ENCODE measurements at places on chromosomes 16 and 17. TPM values are rescaled to one million over a fixed set of nuclear protein-coding genes. Genes with fewer than 3 reads are reported as not detected.

DNA sequence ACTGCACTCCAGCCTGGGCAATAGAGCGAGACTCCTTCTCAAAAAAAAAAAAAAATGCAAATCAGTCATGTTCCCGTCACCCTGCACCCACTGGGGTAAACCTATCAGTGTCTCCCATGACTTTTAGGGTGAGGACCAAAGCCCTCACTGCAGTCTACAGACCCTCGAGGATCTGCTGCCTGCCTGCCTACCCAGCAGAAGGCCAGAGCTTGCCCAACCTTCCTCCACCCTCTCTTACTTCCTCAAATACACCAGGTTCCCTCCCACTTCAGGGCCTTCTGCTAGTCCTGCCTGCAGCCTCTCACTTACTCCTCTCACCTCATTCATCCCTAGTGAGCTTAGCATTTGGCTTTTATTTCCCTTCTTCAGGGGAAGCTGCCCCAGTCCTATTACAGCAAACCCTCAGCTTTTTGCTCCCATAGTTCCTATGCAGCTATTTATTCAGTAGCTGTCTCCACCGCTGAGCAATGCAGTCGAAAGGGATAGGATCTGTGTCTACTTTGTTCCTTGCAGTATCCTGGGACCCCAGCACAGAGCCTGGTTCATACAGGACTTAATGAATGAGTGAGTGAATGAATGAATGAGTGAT, 17.8 kb upstream of the TOB1 start:
- H3K4me1 ChIP-seq: no peaks in the 10 kb centered on the region
- H3K4me3 ChIP-seq: no peak overlapping the region
- no peak for DNase-seq

NT5M gene
- 1.1 TPM for total RNA-seq

- peaks cover 100% of the 10 kb centered on the region for H3K36me3 ChIP-seq
- H3K4me1 ChIP-seq: no peaks in the 10 kb centered on the region
- no peak overlapping the region for H3K4me3 ChIP-seq
Measured at GRCh38 chr17:80382956-80383355, 32.0 kb upstream of the ENDOV start.

NOG gene
- 2.2 TPM for total RNA-seq

DNA sequence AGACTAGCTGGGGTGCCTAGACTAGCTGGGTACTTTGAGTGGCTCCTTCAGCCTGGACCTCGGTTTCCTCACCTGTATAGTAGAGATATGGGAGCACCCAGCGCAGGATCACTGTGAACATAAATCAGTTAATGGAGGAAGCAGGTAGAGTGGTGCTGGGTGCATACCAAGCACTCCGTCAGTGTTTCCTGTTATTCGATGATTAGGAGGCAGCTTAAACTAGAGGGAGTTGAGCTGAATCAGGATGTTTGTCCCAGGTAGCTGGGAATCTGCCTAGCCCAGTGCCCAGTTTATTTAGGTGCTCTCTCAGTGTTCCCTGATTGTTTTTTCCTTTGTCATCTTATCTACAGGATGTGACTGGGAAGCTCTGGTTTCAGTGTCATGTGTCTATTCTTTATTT, 8.4 kb upstream of the TMEM235 start:
- no peaks in the 10 kb centered on the region for H3K27me3 ChIP-seq
- no peaks in the 10 kb centered on the region for H3K36me3 ChIP-seq
- no peak overlapping the region for H3K4me3 ChIP-seq
- peaks cover 23% of the 10 kb centered on the region for H3K4me1 ChIP-seq
- no peak for DNase-seq
- peak overlapping the region; percentile 31 for H3K27ac ChIP-seq

DNA sequence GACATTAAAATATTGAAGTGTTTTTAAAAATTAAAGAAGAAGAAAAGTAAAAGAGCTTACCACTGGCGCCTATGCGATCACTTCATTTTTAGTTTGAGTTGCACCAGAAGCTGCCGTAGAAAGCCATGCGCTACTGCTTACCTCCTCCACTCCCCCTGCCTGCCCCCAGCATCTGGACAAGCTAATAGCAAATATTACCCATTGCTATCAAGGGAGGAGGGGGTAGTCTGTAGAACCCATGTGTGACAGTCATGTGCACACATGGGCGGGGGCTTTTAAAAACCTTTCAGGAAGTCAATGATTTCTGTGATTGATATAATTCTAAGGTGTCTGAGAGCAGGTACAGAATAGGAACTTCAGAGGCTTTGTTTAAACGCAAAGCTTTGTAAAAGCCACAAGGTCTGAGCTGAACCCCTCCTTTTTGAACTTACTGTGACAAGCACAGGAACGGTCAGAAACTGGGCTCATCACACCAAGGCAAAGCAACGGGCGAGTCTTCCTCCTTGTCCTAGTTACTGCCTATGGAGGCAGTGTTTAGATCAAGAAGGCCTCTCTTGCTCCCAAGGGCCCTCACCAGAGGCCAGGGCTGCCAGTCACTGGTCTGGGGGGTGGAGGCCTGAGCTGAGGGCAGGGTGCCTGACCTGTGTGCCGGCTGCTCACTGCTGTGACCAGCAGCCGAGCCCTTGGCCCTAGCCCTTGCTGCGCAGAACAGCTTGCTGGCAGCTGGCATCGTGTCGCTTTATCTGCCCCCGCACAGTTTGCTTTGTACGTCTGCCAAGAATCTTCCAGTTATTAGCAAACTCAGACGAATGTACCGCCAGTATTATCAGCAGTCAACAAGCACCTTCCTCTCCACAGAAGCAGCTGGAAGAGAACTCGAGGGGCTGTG, 15.0 kb downstream of the GINS2 start:
- H3K4me3 ChIP-seq: no peak overlapping the region
- peaks cover 22% of the 10 kb centered on the region for H3K4me1 ChIP-seq
- DNase-seq: peak; percentile 74
- H3K27ac ChIP-seq: peak overlapping the region; percentile 56
- peaks cover 74% of the 10 kb centered on the region for H3K36me3 ChIP-seq

DNA sequence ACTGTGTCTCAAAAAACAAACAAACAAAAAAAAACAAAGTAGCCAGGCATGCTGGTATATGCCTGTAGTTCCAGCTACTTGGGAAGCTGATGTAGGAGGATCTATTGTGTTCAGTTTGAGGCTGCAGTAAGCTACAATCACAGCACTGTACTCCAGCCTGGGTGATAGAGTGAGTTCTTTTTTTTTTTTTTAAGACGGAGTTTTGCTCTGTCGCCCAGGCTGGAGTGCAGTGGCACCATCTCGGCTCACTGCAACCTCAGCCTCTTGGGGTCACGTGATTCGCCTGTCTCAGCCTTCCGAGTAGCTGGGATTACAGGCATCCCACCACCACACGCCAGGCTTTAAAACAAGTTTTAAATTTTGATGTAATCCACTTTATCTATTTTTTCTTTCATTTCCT, 80.2 kb upstream of the STAC2 start:
- no peaks in the 10 kb centered on the region for H3K27me3 ChIP-seq
- no peak for DNase-seq
- no peak overlapping the region for H3K4me3 ChIP-seq
- H3K36me3 ChIP-seq: peaks cover 22% of the 10 kb centered on the region

SLC35G6 gene
- total RNA-seq: not detected
